ENCODE measurements at places on chromosomes 2 and 18.

DNA sequence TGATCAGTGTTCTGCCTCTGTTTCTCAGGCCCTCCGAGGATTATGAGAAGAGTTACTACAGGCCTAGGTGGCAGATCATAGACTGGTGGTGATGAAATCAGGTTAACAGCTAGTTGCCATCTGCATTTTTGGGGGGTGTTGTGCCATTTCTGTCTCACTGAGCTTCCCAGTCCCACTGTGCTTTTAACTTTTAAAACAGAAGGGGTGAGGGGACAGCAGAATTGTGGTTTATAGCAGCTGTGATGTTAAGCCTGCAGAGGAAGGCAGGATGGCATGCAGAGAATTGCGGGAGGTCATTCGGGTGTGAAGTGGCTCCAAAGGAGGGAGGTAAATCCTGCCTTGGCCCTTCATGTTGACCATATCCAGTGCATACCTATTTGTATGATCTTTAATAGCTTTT is 5.0 kb downstream of the CAB39 start:
- no peak for DNase-seq

- no peak for DNase-seq
Measured at GRCh38 chr2:81645745-81646301, 1341.3 kb upstream of the LRRTM1 start.

DNA sequence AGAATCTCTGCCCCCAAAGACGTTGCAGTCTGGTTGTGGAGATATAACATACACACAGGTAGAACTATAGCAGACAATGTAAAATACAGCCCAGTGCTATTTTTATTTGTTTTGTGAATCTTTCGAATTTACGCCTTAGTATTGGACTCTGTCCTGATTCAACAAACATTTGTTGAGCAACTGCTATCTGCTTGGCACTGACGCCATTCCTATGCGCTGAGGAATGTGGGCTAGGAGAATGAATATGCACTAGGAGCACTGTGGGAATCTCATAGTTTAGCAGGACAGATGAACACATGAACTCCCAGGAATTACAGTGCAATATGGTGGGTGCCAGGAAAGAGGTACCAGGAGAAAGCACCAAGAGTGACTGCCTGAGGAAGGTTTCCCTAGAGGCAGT is 181.7 kb upstream of the SIX3 start:
- DNase-seq = no peak

GRCh38 chr2:10254373-10255188 is 48.1 kb upstream of the HPCAL1 start:
- no peak for DNase-seq

- no peak for DNase-seq
Measured at GRCh38 chr2:97936199-97936598, 59.5 kb downstream of the TMEM131 start.

- no peak for DNase-seq
Measured at GRCh38 chr2:177633111-177633510, 240.5 kb downstream of the AGPS start.

DNA sequence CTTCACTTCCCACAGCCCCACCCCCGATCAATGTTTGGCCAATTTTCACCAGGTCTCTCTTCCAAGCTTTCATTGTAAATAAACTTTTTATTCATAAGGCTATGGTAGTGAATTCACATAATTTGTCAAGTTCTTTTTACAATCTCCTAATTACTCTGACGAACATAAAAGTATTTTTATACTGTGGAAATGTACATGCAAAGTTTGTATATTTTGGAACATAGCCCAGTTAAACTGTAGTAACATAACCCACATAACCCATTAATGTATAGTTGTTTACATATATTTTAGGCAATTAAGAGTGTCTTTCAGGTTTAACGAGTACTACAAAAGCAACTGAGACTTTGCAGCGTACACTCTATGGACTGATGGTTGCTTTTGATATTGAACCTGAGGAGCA is 228.3 kb upstream of the ERBB4 start:
- DNase-seq = no peak

DNA sequence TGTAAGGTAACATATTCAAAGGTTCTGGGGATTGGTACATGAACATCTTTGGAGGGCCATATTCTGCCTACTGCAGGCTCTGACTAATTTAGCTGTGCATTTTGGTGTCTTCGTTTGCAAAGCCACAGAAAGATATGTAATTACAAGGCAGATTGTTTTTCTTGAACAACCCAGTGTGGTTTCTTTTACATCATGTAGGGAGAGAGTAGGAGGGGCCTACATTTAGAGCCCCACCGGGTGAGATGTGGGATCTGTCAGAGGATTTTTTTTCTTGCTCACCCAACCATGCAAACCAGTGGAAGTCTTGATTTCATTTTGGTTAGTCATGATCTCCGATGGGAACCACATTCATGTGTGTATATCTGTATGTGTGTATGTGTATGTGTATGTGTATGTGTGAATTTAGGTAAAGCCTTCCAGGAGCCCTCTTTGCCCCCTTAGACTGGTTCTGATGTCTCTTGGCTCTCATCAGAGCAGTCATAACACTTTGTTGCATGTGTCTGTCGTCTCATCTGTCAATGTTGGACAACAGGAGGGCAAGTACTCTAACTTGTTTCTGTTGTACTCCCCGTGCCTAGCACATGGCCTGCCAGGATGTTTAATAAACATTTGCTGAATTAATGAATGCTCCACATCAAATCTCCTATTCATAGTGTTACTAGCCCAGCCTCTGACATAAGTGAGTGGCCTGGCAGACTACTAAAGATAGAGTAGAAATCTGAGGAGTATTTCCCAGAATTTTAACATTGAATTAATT is 239.9 kb downstream of the MTX2 start:
- DNase-seq = no peak

GRCh38 chr18:22860807-22861206 is 72.3 kb upstream of the RBBP8 start:
- DNase-seq = no peak

GRCh38 chr18:23970161-23971096 is 44.1 kb upstream of the TTC39C start:
- DNase-seq = no peak

- DNase-seq = no peak
Measured at GRCh38 chr18:75280427-75281280, 70.1 kb downstream of the TSHZ1 start.

All from ascending aorta (tissue), 2 donors.